IPS-NIHi11 (cell line): ENCODE measurements at places on chromosomes 2 and 18.

GRCh38 chr18:35415511-35416073, 38.5 kb upstream of the ZNF396 start:
- no peak for DNase-seq

DNA sequence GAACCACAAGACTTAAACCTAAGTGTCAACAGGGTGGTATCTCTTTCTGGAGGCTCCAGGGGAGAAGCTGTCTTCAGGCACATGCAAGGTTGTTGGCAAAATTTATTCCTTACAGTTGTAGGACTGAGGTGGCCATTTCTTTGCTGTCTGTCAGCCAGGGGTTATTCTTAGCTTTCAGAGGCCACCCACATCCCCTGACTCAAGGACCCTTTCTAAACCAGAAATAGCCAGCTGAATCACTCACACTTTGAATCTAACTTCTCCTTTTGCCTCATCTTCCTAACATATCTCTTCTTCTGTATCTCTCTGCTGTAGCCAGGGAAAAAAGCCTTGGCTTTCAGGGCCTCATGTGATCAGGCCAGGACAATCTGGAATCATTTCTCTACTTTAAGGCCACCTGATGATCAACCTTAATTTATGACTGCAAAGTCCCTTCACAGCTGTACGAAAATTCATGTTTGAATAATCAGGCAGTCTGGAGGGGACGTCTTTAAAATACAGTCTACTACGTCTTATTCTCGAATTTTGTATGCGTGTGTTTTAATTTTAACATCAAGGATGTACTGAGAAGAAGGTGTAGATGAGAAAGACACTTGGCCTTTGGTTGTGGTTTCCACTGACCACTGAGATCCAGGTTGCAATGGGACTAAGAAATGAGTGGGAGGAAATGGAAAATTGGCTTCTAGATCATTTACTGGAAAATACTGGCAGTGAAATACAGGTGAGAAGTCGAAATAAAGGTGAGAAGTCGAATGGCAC, 90.4 kb downstream of the DOCK10 start:
- DNase-seq = no peak

DNA sequence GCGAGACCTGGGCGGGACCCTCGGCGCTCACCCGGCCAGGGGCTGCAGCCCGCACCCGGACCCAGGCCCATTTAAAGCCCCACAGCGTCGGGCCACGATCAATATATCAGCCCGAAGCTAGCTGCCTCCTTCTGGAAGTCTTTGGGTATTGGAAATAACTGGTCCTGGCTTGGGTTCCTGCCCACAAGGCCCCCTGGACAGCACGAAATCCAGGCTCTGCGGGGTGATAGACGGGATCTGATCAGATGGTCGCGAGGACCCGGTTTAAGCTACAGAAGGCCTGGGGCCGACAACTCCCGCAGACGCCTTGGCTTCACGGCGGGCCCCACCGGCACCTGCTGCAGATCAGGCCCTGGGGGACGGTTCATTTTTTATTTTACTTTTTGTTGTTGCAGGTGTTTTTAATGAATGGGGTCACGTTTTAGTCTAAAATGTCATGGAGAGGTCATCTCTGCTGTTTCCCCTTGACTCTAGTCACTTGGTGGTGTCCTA, 362 bp upstream of the PSTPIP2 start:
- DNase-seq = no peak

DNA sequence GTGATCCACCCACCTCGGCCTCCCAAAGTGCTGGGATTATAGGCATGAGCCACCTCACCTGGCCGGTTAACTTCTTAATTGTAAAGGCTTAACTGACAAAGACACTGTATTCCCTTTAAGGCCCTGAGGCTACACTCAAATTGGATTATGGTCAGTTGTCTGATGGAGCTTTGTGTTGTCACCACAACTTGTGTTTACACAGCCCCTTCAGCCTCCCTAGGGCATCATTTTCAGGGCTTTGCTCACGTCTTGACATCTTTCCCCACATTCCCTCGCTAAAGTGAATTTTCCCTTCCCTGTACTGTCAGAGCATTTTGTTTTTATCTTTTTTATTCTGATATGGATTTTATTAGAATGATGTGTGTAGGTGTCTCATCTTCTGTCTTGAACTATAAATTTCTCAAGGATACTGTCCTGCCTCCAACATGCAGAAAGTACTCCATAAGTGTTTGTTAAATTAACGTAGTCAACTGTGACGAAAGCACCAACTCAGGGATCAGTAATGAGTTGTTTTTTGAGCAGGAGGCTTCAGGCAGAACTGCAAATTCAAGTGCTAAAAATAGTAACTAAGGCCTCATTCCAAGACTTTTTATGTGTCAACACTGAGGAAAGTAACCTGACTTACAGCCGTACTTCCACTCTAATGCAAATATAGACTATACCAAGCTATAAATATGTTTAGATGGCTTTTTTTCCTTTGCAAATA, 77.1 kb upstream of the NARS1 start:
- DNase-seq = no peak

- no peak for DNase-seq
Measured at GRCh38 chr2:28632791-28633190, 118.8 kb upstream of the PPP1CB start.

DNA sequence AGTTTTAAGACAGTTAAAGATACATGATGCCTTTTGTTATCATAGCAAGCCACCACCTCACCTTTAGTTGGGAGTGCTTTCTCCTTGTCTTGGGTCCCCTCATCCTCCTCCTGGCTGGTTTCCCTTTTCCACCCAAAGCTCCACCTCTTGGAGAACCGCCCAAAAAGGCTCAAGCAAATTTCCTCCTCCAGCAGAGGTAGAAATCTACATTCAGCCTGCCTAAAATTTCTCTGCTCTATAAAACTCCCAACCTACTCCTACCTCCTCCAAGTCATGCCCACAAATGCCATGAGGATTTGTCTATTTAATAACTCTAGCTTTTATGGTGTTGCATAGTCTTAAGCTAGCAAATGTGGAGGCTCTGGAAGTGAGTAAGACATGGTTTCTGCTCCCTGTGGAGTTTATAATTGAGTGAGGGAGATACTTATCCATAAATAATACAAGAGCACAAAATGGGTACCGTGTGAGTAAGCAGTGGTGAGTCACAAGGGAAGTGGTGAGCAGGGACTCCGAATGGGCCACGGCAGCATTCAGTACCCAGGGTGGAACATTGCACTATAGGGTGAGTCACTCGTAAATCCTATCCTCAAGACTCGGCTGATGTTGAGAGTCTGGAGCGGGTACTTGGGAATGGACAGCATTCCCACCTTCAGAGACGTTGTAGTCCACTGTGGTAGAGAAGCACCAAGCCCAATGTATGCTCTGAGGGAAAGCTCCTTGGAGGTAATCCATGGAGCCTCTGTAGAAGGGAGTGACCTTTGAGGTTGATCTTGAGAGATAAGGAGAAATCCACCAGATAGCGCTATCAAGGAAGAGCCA, 146.3 kb downstream of the RTN4 start:
- peak; percentile 33 for DNase-seq

DNA sequence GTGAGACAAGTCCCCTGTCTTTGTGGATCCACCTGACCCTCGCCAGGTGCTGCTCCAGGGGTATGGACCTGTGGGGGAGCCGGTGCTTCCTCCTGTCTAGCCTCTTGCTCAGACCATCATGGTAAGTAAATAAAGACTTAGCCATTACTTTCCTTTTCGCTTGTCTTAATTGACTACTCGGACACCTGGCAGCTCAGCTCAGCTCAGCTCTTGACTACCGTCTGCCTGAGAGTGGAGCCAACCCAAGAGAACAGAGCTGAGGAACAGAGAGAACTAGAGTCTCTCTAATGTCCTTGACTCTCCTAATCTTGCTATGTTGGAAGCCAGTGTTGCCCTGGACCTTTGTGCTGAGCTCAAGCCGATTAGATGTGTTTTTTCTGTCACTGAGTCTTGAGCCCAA, 170.3 kb upstream of the CXCR4 start:
- no peak for DNase-seq

DNA sequence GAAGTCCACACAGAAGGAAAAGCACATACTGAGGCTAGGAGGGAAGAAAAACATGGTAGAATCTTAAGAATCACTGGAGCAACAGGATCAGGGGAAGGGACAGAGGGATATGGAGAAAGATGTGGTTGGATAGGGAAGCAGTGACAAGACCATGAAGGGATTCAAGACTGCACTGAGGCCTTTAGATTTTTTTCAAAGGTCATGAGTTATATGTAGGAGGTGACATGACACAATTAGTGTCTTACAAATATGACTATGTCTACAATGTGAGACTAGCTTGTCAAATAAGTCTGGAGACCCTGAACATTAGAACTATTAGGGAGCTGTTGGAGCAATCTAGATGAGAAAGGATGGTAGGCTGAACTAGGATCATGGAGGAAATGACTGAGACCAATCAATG, 1130.3 kb upstream of the ZEB2 start:
- DNase-seq = no peak

- DNase-seq = no peak
Measured at GRCh38 chr2:209383212-209383611, 40.6 kb upstream of the MAP2 start.

DNA sequence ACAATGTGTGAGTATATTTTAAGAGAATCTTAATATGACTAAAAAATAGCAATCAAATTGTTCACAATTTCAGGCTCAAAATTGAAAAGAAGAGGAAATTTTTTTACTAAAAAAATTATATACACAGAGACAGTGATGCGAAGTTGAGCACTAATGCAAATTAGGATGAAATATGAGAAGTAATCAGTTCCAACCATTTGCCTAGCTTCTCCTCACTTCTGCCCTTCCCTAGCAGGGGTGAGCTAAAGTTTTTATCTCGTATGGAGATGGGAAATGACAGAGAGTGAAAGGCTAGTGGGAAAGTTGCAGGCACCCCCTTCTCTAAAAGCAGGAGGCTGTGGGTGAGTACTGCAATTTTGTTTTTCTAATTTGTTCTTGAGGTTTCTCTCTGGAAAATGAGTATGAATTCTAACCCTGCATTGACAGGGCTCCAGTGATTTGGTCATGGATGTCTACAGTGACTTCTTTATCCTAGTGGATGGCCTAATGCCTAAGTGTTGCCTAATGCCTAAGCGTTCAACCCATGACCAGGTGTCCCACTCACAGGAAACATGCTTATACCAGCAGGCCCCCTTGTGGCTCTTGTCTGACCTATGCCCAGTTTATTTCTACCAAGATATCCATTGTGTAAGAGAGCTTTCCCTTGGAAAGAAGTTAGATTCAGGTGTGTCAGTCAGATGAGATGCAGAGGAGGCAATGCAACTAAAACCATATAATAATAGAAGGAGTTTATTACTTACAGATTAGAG, 78.0 kb upstream of the HNMT start:
- DNase-seq = no peak

DNA sequence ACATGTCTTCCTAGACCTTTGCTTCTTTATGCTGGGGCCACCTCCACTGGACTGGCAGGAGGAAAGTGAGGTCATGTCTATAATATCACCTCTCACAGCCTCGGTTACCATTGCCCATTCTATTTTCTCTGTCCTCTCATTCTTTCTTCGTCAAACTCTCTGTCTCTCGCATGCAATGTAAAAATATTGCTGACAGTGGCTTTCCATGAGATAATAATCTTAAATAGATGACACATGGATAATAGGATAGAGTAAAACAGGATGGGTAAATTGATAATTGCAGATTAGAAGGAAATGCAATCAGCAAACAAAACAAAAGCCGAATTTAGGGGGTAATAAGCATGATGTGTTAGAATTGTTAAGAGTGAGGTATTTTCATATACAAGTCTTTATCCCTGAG, 215.7 kb upstream of the PARD3B start:
- DNase-seq = no peak

DNA sequence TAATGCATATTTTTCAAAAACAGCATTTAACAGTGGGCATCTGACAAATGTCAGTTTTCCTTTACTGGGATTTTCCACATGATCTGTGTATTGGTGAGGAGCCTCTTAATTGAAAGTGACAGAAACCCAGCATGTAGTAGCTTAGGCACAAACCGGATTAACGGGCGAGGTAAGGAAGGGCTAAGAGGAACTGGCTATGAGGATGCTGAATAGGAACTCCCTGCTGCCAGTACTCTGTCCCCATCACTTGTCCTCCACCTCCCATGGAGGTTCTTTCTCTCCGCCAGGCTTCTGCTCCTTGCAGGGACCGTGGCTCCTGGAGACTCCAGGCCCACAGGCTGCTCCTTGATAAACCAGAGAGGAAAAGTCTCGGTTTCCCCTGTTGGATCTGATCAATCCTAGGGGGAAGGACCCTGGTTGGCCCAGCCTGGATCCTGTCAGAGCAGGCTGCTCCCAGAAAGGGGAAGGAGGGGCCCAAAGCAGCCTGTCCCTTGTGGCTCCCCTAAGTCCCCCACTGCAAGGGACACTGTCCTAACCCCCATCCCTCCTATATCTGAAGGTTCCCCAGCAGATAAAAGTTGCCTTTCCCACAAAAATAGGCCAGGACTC, 10.3 kb downstream of the TEX44 start:
- no peak for DNase-seq

GRCh38 chr2:200850512-200851256, 13.8 kb downstream of the CLK1 start:
- no peak for DNase-seq

DNA sequence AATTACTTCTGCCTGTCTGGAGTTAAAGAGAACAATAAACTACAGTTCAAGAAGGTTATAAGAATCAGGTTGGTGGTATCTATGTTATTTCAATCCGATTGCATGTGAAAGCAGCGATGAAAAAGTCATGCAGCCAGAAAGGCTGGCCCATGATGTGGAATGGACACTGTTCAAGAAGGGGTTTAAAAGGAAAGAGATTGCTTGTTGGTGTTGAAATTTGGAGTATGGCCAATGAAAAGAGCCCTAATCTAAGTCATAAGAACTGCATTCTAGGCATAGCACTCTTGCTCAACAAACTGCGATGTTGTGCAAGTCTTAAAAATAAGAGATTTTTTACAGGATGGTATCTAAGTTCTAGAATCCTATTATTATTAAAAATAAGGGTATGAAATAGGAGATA, 61.3 kb downstream of the EFEMP1 start:
- no peak for DNase-seq

DNA sequence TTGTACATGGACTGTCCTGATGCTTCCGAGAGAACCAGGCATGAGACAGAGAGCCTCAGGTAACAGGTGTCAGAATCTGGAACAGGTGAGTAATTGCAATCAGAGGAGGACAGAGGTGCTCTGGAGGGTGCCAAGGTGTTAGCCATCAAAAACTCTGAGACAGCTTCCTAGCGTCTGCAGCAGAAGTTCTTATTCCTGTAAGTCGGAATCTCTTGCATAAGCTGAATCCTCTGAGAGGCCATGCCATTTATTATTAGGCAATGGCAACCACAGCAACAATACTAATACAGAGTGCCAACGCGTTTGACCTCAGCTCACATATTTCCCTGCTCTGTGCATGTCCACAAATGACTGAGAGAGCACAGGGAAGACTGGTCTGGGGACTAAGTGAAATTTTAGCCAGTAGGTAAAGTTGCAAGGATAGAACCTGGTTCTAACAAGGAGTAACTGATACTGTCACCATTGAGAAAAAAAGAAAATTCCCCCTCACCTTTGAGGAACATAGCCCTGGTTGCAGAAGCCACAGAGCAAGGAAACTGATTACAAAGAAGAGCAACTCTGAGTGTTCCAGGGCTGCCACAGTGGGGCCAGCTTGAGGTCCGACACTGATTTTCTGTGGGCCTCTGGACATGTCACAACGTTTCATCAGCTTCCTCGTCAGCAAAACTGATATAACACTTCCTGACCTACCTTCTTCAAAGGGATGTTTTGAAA, 55.1 kb upstream of the ACSL3 start:
- no peak for DNase-seq
